Muscle of leg (tissue), 16 donors: ENCODE measurements at places on chromosomes 7 and 10. TPM values are rescaled to one million over a fixed set of nuclear protein-coding genes. Genes with fewer than 3 reads are reported as not detected.

The DGKI gene
- total RNA-seq = 1.4 TPM

The RNF32 gene
- total RNA-seq = 0.75 TPM

The HOXA7 gene
- 3.9 TPM for total RNA-seq

The LRRC4 gene
- total RNA-seq = 2.0 TPM

DNA sequence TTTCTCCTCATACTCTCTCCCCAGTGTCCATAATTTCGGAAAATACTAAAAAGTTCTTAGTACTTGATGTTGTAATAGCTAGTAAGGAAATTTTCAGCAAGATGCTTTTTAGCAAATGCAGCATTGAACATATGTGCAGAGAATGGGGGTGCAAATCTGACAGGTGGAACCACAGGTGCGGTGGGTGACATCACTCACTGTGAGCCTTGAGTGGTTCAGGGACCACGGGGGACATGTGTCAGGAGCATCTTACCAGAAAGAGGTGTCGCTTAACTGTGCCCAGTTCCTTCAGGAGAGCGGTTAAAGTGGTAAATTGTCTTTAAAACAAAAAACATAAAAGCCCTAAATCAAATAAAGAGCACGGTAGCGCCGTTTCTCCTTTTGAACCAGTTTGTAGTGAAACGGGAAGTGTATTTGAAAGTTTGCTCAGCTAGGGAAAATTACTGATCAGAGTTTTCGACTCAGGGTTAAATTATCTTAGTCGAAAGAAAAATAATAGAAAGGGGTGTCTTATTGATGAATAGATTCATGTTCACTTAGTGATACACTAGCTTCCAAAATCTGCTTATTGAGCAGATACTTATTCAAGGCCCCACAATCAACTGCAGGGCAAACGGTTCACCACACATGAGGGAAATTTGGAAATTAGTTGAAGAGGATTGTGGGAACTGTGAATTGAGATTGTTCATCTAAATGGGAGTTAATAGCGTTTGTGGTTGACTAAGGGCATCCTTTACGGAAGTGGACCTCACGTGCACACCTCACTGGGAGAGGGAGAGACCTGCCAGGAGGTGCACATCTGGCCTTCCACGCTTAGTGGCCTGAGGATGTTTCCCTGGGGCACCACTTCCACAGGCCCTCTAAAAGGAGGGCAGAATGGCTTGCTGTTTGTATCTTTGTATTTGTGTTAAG, 12.7 kb downstream of the CUL1 start:
- no peak overlapping the region for H3K4me3 ChIP-seq
- no peak overlapping the region for H3K27ac ChIP-seq
- DNase-seq = no peak
- H3K36me3 ChIP-seq = peaks cover 3% of the 10 kb centered on the region

The JCAD gene
- 33.4 TPM for total RNA-seq

The ARMH3 gene
- 7.1 TPM for total RNA-seq

The CALN1 gene
- 1.8 TPM for total RNA-seq

DNA sequence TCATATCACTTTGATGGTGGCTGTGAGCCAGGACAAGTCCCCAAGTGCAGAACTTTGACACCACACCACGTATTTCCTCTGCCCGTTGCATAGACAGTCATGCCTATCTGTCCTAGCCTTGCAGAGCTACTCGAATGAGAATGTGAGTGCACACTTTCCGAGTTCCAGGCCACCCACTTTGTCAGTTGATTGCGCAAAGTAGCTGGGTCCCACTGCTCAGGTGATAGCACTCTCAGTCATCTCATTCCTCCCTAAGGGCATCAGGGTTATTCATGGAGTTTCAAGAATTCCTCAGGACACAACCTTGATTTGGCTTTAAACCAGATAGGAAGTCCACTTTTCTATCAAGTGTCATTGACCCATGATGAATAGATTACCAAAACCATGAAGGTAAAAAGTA, 19.3 kb downstream of the LSM5 start:
- H3K4me3 ChIP-seq = no peak overlapping the region
- H3K27me3 ChIP-seq = peaks cover 2% of the 10 kb centered on the region
- no peak for DNase-seq

DNA sequence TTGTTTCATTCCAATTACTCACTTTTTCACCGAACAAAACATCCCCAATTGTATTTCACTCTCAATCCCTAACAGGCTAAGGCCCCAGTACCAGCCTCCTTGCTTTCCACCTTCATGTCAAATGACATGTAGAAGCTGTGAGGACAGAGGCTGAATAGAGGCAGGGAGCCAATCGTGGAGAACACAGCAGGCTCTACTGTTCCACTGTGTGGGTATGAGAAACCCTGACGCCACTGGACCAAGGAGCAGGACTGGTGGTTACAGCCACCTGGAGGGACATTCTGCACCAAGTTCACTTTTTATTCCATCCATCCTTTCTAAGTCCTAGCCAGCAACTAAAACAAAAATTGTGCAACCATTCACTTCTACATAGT, 502.8 kb downstream of the SORCS1 start:
- H3K36me3 ChIP-seq = no peaks in the 10 kb centered on the region
- H3K4me3 ChIP-seq = no peak overlapping the region
- H3K27me3 ChIP-seq = no peaks in the 10 kb centered on the region

The TBATA gene
- total RNA-seq = not detected

The HYAL4 gene
- total RNA-seq = 0.09 TPM

The ZNF862 gene
- 8.5 TPM for total RNA-seq

GRCh38 chr7:145884716-145885514, 231.7 kb upstream of the CNTNAP2 start:
- DNase-seq = peak; percentile 1
- no peaks in the 10 kb centered on the region for H3K27me3 ChIP-seq
- H3K27ac ChIP-seq = no peak overlapping the region
- H3K36me3 ChIP-seq = no peaks in the 10 kb centered on the region
- no peaks in the 10 kb centered on the region for H3K4me1 ChIP-seq

DNA sequence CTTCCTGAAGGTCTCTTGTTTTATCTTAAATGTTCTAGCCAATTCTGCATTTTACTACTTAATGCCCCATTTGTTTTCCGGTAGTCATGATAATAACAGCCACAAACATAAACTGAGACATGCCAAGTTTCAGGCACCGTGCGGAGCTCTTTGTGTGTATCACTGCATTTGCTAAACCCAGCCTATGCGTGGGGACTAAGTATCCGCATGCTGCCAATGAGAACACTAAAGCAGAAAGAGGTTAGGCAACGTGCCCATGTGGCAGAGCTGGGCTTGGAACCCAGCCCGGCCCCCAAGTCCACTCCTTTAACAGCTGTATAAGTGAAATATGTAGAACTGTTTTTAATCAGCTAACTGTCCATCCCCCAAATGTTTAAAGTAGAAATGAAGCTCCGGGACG, 54.1 kb downstream of the SLIT1 start:
- no peak overlapping the region for H3K27ac ChIP-seq
- no peaks in the 10 kb centered on the region for H3K27me3 ChIP-seq
- H3K4me1 ChIP-seq = peaks cover 13% of the 10 kb centered on the region
- DNase-seq = peak; percentile 78
- H3K4me3 ChIP-seq = no peak overlapping the region

The PLXNA4 gene
- 1.9 TPM for total RNA-seq

The LRRC61 gene
- 3.6 TPM for total RNA-seq

DNA sequence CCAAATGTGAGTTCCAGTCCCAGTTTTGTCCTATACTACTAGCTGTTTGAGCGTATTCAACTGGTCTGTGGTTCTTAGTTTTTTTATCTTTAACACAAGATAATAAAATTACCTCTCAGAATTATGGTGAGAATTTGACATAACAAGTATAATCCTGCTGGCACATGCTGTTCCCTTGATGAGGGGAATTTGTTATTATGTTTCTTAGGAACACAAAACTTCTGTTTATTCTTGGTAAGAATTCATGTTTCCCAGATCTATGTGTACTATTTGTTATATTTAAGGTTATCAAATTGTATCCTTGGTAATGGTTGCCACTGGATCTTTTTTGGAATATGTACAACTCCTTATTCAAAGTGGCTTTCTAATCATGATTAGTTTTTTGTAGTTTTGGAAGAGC, 335.6 kb downstream of the ADK start:
- no peaks in the 10 kb centered on the region for H3K36me3 ChIP-seq
- no peaks in the 10 kb centered on the region for H3K27me3 ChIP-seq
- no peak overlapping the region for H3K27ac ChIP-seq
- no peak for DNase-seq
- H3K4me1 ChIP-seq = no peaks in the 10 kb centered on the region
- H3K4me3 ChIP-seq = no peak overlapping the region

- peaks cover 91% of the 10 kb centered on the region for H3K36me3 ChIP-seq
- H3K4me3 ChIP-seq = no peak overlapping the region
- no peaks in the 10 kb centered on the region for H3K27me3 ChIP-seq
These were observed 6.5 kb downstream of the TBRG4 start for GRCh38 chr7:45104844-45105587.

- no peaks in the 10 kb centered on the region for H3K4me1 ChIP-seq
- H3K27me3 ChIP-seq = no peaks in the 10 kb centered on the region
- no peak overlapping the region for H3K4me3 ChIP-seq
- no peak for DNase-seq
These were observed 7.5 kb upstream of the POT1 start for GRCh38 chr7:124937076-124937475.

The ACTL6B gene
- not detected for total RNA-seq

GRCh38 chr10:69801094-69801433, 642 bp upstream of the COL13A1 start:
- no peaks in the 10 kb centered on the region for H3K36me3 ChIP-seq
- H3K4me1 ChIP-seq = peaks cover 24% of the 10 kb centered on the region
- DNase-seq = peak; percentile 41
- no peak overlapping the region for H3K4me3 ChIP-seq
- H3K27me3 ChIP-seq = peaks cover 66% of the 10 kb centered on the region

DNA sequence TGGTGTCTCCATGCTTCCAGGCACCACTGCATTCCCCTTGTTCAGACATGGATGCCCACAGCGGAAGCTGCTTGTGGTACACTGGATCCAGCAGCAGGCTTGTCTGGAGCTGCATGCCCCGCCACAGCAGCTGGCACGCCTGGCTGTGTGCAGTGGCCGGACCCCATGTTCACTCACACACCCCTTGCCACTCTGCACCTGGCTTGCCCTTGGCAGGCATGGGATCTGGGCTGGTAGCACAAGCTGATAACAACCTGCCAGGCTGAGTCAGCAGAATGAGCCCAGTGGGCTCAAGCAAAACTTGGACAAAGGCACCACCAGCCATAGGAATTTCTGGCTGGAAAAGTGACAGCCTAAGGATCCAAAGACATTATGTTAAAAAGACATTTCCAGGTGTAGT, 91.8 kb upstream of the TMEM168 start:
- H3K4me1 ChIP-seq = peaks cover 13% of the 10 kb centered on the region
- H3K36me3 ChIP-seq = no peaks in the 10 kb centered on the region
- no peaks in the 10 kb centered on the region for H3K27me3 ChIP-seq
- no peak for DNase-seq
- no peak overlapping the region for H3K4me3 ChIP-seq

The TAF6 gene
- total RNA-seq = 14.1 TPM

DNA sequence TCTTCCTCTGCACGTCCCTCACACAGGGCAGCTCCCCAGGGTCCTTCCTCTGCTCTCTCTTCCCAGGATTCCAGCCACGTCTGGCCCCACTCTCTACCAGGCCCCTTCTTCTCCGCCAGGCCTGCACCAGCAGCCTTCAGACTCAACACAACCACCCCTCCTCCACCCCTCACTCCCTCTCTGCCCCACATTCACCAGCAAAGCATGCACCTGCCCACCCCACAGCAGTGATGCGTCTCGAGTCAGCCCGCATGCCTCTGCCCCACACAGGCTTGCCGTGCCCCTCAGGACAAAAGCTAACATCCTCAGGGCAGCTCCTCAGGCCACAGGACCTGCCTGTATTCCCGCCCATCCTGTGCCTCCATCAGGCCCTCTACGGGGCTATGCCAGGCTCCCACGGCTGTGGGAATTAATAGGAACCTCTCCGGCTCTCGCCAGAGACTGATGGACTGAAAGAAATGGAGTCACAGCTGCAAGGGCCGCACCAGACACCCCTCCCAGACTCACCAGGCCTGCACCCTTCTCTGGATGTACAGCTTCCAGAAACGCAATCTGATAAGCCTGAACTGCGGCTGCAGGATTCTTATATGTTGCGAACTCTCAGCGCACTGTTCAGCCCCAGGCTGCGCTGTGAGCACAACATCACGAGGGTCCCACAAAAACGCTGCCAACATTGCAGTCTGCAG, 100.1 kb downstream of the CYTH3 start:
- peaks cover 32% of the 10 kb centered on the region for H3K4me1 ChIP-seq
- H3K4me3 ChIP-seq = no peak overlapping the region
- peaks cover 51% of the 10 kb centered on the region for H3K36me3 ChIP-seq
- no peak overlapping the region for H3K27ac ChIP-seq
- DNase-seq = no peak

The HHEX gene
- total RNA-seq = 3.6 TPM

GRCh38 chr10:30736685-30737232, 107.2 kb upstream of the LYZL2 start:
- no peaks in the 10 kb centered on the region for H3K36me3 ChIP-seq
- DNase-seq = peak; percentile 49
